ENCODE measurements at places on chromosomes 12 and 14.

- no peak for DNase-seq
Observed at GRCh38 chr12:78764913-78765312, 99.7 kb upstream of the SYT1 start.

GRCh38 chr12:130041983-130042812 is 120.1 kb upstream of the FZD10 start:
- DNase-seq = peak; percentile 64

- DNase-seq = no peak
Observed at GRCh38 chr14:101004954-101005353, 101.4 kb upstream of the RTL1 start.

- DNase-seq = no peak
Observed at GRCh38 chr12:113586461-113586860, 114.8 kb upstream of the LHX5 start.

DNA sequence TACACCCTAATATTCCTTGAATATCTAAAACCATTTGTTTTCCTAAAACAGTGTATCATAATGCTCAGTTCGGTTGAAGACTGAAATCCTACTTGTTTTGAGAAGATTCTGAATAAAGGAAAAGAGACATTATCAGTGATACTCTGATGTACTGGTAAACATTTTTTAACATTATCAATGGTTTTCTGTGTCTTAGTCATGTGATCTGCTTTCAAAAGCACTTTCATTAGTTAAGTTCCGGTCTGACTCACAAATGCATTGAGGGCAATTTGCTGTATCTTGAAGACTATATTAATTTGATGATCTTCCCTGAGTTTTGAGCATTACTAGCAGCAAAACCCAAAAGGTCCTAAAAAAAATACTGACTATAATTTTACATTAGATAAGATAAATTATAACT is 145.6 kb downstream of the PRKD1 start:
- no peak for DNase-seq

DNA sequence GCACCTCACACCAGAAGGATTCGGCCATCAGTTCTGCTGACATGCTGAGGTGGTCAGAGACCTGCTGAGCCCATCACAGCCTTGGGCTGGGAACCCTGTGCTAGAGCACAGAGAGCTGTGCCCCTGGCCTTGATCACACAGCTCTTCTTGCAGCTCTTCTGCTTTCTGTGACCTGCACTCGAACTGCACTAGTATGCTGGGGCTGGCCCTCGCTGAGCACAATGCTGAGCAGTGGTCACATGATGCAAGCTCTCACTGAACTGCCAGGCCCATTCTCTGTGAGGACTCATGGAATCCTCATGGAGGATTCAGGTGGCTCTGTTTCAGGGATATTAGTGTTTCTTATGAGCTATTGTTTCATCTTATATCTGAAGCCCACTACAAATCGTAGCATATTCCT is 22.5 kb downstream of the FBXO21 start:
- no peak for DNase-seq

GRCh38 chr12:10158406-10158805 is 13.5 kb downstream of the OLR1 start:
- no peak for DNase-seq

- DNase-seq = no peak
Observed at GRCh38 chr12:6894321-6894720, 10.3 kb upstream of the LRRC23 start.

GRCh38 chr12:115895247-115895646 is 382.2 kb downstream of the MED13L start:
- DNase-seq = no peak

DNA sequence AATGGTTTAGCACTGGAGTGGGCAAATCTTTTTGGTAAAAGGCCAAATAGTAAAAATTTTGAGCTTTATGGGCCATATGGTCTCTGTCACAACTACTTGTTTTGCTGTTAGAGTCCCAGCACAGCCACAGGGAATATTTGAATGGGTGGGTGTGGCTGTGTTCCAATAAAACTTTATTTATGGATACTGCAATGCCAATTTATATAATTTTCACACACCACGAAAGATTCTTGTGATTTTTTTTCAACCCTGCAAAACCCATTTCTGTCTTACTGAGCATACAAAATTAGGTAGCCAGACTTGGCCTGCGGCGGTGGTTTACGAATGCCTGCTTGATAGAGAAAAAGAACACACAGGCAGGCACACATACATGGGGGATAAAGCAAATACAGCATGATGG is 28.3 kb downstream of the TMEM120B start:
- no peak for DNase-seq

DNA sequence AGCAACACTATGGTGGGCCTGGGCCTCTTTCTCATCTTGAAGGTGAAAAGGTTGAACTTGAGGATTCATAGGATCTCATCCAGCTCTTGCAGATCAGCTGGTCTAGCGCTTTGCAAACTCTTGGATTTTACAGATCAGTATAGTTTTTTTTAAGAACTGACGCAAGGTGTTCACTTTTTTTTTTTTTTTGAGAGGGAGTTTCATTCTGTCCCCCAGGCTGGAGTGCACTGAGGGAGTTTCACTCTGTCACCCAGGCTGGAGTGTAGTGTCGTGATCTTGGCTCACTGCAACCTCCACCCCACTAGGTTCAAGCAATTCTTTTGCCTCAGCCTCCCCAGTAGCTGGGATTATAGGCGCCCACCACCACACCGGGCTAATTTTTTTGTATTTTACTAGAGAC is 20.4 kb upstream of the LGMN start:
- no peak for DNase-seq

DNA sequence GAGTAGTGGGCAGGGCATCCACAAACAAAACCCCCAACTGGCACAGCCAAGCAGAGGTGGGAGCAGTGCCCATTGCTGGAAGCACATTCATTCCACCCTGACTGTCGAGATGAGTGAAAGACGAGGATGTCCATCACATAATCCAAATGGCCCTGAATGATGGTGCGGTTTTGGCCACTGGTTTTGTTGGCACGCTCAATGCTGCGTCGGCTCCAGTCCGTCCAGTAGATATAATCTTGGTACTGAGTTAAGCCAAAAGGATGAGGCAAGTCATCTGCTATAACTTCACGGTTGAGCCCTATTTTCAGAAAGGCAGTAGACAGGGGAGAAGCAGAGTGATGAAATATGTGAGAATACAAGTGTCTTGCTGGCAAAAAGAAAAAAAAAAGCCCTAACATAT is 88.1 kb downstream of the BCL2L14 start:
- no peak for DNase-seq

- no peak for DNase-seq
Observed at GRCh38 chr14:32785585-32785984, 153.1 kb upstream of the NPAS3 start.

DNA sequence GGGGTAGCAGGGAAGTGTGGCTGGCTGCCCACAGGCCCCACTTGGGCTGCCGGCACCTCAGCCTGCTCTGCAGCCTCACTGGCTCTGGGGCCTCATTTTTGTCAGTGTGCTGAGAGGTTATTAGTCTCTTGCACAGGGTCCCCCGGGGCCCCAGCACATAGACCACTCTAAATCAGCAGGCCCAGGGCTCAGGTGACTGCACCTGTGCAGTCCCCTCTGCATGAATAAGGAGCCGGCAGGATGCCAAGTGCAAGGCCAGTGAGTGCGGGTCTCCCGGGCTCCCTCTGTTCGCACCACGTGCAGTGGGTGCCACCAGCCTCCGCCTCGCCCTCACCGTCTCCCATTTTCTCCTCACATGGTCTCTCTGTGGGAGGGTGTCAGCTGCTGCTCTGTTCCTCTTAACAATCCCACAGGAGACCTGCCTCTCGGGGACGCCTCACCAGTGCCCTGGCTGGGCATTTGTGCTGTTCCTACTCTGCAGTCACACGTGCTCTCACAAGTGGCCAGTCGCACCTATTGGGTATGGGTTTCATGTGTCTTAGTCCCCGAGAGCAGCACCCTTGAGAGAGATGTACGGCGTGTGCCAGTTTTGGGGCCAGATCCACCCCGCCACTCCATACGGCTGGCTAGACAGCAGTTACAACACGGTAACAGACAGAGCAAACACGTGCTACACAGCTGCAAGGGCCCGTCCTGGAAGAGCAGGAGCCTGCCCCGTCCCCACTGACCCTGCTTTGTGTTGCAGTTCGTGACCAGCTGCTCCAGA is 40.4 kb downstream of the MMAB start:
- no peak for DNase-seq

GRCh38 chr12:76864791-76865400 is 13.9 kb downstream of the CSRP2 start:
- no peak for DNase-seq

- DNase-seq = no peak
Observed at GRCh38 chr12:13900718-13901117, 80.7 kb downstream of the GRIN2B start.

- DNase-seq = no peak
Observed at GRCh38 chr12:111173836-111174235, 195.1 kb downstream of the PHETA1 start.

DNA sequence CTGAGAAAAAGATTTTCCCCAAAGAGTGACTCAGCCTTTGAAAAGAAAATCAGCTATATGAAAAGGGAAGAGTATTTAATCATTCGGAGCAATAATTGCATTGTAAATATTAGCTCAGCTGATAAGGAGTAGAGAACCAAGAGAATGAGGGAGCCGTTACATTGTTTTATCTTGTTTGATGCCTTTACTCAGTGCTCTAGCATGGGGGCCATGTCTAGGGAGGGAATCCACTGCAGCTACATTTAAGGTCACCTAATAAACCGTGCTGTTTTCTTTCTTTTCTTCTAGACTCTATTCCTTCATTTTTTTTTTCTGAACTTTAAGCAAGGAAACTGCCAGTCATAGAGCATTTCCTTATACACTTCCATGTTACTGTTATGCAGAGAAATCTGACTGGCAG is 447.0 kb downstream of the DIO2 start:
- peak; percentile 69 for DNase-seq

- no peak for DNase-seq
Observed at GRCh38 chr14:100416921-100417860, 94.1 kb downstream of the SLC25A47 start.

DNA sequence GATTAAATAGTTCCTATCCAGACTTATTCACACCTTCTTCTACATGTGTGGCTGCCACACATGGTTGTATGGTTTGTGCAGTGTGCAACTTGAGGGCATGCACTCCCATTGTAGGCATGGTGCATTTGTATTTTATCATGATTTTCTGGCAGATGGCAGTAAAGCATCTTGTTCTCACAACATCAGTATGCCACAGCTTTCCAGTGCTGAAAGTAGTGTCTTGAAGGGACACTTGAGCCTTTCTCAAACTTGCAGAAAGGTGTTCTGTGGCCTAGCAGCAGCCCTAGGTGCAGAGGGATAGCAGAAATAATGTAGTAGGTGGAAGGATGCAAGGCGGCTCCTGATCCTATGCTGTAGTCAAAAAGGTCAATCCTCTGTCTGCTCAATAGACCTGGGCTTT is 72.9 kb downstream of the LMNTD1 start:
- no peak for DNase-seq

All from NCI-H748 treated with DMSO at 0.1 percent for 48 hours (cell line).